CD4-positive, alpha-beta T cell treated with Interleukin-6 for 4 hours (primary cell): ENCODE measurements at places on chromosomes 1 and 21.

DNA sequence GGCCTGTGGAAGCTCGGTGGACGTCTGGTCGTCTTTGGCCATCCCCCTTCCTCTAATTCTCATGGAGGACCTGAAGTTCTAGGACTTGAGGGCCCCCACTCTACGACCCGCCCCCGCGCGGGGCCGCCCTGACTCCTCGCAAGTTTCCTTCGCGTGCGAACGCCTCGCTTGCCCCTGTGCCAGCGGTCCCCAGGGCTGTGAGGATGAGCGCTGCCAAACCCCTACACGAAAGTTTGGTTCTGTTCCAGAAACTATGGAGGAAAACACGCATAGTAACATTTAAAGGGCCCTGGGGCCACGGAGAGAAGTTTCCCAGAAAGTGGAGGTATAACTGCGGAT lies 304 bp upstream of the GNG12 start:
- no peak for DNase-seq

- DNase-seq, result no peak
Measured at GRCh38 chr1:60923389-60924087, 158.8 kb upstream of the NFIA start.

DNA sequence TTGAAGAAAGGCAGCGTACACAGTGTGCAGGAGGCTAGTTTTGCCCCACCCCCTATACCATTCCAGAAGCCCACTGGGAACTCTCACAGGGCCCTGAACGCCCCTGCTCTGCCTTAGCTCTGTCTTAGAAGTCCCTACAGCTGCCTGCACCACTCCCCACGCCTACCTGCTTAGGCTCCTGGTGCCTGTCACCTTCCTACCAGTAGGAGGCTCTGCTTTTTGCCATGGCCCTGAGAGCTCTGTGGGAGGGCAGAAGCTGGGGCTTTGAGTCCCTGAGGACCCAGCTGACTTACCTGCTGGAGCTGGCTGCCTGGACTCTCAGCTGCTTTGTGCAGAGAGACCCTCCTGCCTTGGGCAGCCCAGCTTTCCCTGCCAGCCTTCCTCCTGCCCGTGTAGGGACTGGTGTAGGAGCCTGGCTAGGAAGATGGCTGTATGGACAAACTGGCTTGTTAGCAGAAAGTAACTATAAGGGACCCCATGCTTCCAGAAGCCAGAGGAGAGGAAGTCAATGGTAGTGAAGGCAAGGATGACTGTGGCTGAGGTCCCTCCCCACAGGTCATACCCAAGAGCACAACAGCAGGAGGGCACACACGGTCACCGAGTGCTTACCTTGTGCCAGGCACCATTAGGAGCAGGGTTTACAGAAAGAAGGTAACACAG lies 9.8 kb upstream of the CELSR2 start:
- DNase-seq, result peak; percentile 24

DNA sequence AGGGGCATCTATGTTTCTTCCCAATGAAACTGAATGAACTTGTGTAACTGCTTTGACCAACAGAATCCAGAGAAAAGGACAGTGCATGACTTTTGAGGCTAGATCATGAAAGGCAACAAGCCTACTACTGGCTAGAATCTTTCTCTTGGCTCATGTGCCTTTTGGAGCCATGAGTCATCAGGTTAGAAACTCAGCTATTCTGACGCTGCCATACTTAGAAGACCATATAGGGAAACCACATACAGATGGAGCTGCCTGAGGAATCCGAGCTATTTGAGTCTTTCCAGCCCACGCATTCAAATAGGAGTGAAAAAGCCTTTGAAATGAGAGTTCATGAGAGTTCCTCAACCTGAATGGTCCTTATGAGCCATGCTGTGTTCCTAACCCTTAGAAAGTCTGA lies 738.5 kb upstream of the CHRM3 start:
- DNase-seq, result no peak

DNA sequence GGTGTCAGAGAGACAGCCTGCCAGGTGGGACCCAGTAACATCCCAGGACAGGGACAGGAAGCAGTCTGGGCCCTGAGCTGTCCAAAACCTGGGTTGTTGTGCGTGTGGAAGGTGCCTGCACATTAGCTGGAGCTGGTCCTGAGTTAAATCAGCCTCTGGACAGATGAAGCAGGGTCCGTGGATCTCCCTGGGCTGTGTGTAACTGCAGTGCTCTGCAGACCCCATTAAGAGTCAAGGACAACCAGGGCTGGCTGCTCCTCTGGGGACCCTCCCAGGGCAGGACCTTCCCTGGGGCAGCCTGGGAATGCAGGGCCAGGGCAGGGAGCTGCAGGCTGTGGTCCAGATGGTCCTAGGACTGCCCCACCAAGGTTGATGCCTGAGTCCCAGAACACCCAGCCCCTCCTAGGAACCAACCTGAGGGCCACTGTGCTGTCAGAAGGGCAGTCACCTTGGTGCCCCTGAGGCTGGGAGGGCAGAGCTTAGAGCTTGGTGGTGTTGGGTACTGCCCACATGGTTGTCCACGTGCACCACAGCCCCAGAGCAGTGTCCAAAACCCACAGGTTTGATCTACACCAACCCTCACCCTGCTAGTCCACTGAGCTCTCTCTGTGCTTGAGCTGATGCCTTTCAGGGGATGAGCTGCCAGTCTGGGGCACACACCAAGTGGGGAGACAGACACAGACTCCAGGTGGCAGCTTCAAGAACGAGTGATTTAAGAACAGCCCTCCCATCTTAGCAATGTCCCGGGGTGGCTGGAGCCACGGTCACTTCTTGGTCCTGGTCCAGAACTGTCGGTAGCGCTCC lies 2.9 kb downstream of the MRPL55 start:
- DNase-seq, result no peak

- DNase-seq, result no peak
Measured at GRCh38 chr1:198387587-198387986, 152.9 kb downstream of the ATP6V1G3 start.

GRCh38 chr1:66929146-66929688 lies 4.4 kb downstream of the MIER1 start:
- no peak for DNase-seq

DNA sequence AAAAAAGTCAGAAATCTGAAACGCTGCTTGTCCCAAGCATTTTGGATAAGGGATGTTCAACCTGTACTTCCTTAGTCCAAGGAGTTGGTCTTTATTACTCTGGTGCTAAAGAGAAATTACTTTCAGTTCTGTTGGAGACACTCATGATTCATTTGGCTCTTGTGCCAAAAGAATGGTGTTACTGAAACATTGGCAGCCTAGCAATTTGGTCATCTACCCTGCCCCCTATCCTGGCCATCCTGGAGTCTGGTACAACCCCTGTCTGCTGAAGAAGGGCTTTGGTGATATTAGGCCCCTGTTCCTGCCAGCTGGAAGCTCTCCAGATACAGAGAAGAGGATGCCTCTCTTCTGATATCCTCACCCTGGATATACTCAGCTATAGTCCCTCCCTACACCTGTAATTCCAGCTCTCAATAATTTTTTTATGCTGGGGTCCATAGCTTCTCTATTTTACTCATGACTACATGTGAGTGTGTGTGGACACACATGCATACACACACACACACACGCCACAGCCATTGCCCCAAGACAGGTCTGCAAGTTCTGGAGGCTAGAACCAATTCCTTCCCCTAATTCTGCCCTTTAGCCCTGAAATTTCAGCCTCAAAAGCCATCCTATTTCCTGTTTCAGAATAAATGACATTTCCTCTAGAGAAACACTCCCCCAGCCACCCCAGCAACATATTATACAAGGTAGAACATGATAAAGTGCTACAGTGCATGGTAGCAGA lies 40.0 kb downstream of the LHX8 start:
- DNase-seq, result no peak

DNA sequence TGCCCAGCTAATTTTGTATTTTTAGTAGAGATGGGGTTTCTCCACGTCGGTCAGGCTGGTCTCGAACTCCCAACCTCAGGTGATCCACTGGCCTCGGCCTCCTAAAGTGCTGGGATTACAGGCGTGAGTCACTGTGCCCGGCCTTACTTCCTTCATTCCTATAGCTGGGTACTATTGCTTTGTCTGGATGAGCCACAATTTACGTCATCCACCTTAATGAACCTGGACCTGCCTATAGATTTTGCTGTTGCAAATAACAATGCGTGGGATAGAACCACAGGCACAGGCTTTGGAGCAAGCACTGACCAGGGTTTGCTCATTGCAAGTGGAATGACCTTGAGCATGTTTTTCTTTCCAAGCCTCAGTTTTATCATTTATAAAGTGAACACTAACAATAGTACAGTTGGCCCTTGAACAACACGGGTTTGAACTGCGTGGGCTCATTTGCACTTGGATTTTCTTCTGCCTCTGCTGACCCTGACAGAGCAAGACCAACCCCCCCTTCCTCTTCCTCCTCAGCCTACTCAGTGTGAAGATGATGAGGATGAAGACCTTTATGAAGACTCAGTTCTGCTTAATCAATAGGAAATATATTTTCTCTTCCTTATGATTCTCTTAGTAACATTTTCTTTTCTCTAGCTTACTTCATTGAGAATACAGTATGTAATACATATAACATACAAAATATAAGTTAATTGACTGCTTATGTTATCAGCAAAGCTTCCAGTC lies 33.3 kb upstream of the BECN2 start:
- no peak for DNase-seq

DNA sequence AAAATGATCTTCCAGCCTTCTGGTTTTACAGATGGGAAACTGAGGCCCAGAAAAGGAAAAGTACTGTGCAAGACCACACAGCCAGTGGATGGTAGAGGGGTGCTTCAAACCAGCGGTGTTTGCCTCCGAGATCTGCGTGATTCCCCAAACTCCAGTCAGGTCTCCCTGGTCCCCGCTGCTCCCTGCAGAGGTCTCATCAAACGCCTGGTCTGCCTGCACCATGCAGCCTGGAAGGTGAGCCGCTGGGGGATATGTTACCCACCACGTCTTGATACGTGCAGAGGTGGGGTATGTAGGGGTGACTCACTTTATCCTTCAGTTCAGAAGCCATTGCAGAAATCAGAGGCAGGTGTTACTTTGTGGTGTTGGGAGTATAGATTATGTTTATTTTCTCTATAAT lies 56.3 kb downstream of the MYOM3 start:
- no peak for DNase-seq

DNA sequence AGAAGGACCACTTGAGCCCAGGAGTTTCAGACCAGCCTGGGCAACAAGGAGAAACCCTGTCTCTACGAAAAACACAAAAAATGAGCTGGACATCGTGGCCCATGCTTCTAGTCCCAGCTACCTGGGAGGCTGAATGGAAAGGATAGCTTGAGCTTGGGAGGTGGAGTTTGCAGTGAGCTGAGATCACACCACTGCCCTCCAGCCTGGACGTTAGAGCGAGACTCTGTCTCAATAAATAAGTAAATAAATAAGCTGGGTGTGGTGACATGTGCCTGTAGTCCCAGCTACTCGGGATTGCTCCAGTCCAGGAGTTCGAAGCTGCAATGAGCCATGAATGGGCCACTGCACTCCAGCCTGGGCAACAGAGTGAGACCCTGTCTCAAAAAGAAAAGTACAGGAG lies 3.6 kb downstream of the AKR1A1 start:
- no peak for DNase-seq

- DNase-seq, result no peak
Measured at GRCh38 chr1:179925922-179926849, 28.4 kb upstream of the CEP350 start.

DNA sequence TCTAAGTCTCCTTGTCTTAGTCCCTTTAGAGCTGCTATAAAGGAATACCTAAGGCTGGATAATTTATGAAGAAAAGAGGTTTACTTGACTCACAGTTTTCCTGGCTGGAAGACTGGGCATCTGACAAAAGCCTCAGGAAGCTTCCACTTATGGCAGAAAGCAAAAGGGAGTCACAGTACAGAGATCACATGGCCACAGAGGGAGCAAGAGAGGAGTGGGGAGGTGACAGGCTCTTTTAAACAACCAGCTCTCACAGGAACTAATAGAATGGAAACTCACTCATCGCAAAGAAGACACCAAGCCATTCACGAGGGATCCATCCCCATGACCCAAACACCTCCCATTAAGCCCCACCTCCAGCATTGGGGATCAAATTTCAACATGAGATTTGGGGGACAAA lies 68.8 kb downstream of the DDAH1 start:
- DNase-seq, result no peak

- DNase-seq, result peak; percentile 71
Measured at GRCh38 chr1:201559679-201560162, 20.8 kb downstream of the NAV1 start.

- no peak for DNase-seq
Measured at GRCh38 chr1:62285984-62286785, 33.0 kb downstream of the KANK4 start.

- no peak for DNase-seq
Measured at GRCh38 chr1:18719786-18720451, 89.3 kb downstream of the PAX7 start.

GRCh38 chr1:44594871-44595735 lies 79.2 kb downstream of the TMEM53 start:
- DNase-seq, result peak; percentile 80

- no peak for DNase-seq
Measured at GRCh38 chr21:38400195-38400919, 97.9 kb downstream of the ERG start.

DNA sequence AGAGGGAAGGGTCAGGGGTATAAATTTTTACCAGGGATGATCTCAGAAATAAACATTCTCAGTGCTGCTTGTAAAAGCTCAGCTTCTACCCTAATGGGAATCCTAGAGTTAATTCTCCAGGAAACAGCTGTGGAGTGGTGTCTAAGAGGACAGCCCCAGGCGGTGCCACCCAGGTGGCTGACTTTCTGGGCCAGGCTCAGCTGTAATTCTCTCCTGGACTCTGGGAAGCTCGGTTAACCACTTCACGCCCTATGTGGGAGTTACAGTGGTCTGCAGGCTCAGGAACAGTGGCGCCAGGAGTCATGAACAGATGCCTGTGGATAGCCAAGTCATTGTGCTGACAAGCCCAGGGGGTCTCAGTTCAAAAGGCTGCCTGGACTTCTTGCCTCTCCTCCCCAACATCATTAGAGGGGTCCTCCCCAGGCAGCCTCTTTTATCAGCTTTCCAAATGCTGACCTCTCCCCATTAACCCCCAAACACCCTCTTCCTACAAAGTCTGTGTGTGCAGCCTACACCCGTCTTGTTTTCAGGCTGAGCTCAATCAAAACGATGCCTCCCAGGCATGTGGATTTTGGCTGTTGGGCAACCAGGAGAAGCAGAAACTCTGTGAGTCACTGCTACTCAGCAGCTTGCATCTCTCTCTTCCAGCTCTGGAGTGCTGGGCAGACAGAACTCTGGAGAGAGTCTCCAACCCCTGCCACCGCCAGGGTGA lies 1.2 kb downstream of the HHIPL2 start:
- DNase-seq, result no peak

- DNase-seq, result no peak
Measured at GRCh38 chr1:15388201-15388880, 21.3 kb upstream of the EFHD2 start.

DNA sequence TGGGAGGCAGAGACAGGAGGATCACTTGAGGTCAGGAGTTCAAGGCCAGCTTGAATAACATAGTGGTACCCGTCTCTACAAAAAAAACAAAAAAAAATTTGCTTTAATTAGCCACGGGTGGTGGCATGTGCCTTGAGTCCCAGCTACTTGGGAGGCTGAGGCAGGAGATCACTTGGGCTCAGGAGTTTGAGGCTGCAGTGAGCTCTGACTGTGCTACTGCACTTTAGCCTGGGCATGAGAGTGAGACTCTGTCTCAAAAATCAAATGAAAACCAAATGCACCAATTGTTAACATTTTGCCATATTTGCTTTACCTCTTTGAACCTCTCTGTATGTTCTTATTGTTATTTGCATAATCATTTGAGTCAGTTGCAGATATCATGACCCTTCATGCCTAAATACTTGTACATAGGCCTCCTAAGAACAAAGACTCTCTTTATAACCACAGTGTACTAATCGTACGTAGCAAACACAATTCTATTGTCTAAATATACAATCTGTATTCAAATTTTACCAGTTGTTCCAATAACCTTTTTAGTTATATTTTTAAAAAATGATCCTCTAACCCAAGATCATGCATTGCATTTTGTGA lies 8.5 kb upstream of the NID1 start:
- DNase-seq, result no peak
